Activated naive CD4-positive, alpha-beta T cell treated with anti-CD3 and anti-CD28 coated beads for 36 hours (primary cell): ENCODE measurements at places on chromosomes 16 and 17.
A peak's percentile ranks its signal among the peaks of the same experiment; 100 is the strongest.

GRCh38 chr17:28325211-28325610 is 6.2 kb downstream of the TMEM97 start:
- no peak for DNase-seq

DNA sequence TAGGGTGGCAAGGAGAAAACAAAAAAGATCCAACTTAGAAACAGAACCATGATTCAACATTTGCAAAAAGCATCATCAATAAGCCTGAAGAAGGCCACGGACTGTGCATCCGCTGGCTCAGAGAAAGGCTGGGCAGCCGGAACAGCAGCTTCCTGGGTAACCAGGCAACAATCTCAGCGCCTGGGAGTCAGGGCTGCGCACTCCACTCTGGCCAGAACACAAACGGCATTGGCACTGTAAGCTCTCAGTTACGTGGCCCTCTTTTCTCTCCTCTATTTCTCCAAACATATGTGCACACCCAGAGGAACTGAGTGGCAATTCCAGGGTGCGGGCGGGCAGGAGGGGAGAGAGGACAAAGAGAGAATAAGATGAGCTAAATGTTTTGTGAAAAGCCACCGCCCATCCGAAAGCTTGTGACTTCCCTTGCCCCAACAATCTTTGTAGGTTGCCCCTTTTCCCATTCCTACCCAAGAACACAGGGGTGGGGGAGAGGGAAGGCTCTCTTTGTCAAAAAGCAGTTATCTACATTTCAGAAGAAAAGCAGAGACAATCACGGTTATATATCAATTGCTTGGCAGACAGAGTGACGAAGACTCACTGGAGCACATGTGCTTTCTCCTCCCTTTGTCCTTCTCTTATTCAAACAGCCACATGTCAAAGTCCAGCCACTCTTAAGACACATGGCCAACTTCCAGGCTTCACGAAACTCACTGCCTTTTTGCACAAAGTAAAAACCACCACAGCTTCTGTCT is 6.6 kb upstream of the GHDC start:
- DNase-seq = no peak

DNA sequence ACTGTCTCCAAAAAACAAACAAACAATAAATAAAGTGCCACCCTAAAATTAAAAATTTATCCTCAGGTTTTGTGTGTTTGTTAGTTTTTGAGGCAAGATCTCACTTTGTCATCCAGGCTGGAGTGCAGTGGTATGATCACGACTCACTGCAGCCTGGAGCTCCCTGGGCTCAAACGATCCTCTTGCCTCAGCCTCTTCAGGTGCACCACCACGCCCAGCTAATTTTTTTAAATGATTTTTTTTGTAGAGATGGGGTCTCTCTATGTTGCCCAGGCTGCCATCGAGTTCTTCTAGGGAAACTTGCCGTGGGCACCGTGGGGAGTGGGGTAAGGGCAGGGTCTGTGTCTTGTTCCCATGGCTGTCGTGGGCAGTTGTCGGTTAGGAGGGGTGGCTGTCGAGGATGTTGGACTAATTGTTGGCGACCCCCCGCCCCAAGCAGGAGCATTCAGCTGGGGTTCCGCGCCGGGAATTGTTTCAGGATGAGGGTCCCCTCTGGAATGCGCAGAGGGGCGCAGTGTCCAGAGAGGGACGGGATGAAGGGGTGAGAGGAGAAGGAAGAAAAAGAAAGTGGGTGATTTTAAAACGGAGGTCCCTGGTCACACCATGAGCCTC is 1.1 kb upstream of the RNF213 start:
- DNase-seq = peak; percentile 51

DNA sequence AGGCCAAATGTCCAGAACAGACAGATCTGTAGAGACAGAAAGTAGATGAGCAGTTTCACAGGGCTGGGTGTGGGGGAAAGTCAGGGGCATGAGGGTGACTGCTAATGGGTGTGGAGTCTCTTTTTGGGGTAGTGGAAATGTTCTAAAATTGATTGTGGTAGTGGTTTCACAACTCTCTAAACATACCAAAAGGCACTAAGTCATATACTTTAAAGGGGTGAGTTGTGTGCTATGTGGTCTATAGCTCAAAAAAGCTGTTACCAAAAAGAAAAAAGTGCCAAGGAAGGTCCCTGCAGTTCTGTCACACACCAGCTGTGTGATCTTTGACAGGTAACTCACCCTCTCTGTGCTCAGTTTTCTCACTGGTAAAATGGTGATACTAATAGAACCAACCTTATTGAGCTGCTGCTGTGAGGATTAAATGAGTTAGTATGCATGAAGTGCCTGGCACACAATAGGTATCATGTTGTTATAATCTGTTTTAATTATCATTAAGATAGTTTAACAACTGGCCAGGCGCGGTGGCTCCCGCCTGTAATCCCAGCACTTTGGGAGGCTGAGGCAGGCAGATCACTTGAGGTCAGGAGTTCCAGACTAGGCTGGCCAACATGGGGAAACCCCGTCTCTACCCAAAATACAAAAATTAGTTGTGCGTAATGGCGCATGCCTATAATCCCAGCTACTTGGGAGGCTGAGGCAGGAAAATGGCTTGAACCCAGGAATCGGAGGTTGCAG is 10.3 kb downstream of the ITGAX start:
- no peak for DNase-seq

GRCh38 chr17:55859301-55859795 is 108.5 kb downstream of the PCTP start:
- no peak for DNase-seq

DNA sequence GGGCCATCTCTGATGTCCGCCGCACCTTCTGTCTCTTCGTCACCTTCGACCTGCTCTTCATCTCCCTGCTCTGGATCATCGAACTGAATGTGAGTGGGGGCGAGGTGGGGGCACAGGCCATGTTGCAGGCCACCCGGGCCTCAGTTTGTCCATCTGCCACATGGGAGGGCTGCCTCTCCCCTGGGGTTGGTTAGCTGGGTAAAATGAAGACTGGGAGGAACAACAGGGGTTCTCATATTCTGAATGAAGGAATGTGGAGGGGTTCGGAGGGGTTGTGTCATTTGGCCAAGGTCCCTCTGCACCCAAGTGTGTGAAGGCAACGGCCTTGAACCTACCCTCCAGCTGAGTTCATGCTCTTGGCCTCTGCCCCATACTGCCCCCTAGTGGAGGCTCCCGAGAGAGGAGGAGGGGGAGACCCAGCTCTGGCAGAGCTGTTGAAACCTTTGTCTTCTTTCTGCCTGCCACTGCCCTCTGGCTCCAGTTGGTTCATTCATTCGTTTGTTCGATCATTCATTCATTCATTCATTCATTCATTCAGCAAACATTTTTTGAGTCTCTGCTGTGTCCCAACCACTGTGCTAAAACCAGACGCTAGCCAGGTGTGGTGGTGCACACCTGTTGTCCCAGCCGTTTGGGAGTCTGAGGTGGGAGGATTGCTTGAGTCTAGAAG is 11.4 kb upstream of the TCAP start:
- peak; percentile 92 for DNase-seq

DNA sequence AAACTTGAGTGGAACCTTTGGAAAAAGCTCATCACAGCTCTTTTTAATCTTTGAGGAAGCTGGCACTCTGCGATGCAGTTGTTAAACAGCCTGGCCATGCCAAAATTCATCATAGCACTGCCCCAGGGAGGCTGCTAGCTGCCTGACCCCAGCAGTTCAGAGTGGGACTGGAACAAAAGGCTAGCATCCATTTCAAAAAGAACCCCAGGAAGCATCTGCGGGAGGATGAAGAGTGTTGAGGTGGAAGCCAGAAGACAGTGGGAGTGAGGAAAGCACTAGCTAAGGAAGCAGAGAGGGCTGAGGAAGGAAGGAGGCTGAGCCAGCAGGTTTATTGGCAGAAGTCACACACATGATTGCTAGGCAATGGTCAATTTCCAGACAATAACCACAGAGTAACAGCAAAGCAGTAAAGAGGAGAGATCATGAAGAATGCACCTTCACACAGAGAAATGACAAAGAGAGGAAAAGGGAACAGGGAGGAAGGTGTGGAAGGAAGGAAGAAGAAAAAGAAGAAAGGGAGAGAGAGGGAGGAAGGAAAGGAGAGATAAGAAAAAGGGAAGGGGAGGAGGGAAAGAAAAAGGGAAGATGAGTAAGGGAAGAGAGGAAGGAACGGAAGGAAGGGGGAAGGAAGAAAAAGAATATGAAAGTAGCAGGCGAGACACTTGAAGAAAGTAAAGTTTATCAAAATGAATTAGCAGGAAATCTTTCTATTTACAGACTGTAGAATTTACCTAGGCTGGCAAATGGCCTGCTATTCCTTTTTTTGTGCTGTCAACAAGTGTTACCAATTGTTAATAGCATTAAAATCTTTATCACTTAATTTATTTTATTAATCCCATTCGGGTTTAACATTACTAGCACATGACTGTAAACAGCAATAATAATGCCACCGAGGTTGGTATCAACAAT is 270.0 kb upstream of the PSMD7 start:
- DNase-seq = no peak

GRCh38 chr17:69884356-69884755 is 190.7 kb upstream of the KCNJ16 start:
- no peak for DNase-seq

GRCh38 chr17:57408071-57408811 is 151.9 kb downstream of the MSI2 start:
- DNase-seq = peak; percentile 69

- DNase-seq = no peak
Measured at GRCh38 chr17:4800462-4801196, 1.5 kb downstream of the C17orf114 start.

- DNase-seq = no peak
Measured at GRCh38 chr16:24776501-24777220, 47.2 kb downstream of the TNRC6A start.

DNA sequence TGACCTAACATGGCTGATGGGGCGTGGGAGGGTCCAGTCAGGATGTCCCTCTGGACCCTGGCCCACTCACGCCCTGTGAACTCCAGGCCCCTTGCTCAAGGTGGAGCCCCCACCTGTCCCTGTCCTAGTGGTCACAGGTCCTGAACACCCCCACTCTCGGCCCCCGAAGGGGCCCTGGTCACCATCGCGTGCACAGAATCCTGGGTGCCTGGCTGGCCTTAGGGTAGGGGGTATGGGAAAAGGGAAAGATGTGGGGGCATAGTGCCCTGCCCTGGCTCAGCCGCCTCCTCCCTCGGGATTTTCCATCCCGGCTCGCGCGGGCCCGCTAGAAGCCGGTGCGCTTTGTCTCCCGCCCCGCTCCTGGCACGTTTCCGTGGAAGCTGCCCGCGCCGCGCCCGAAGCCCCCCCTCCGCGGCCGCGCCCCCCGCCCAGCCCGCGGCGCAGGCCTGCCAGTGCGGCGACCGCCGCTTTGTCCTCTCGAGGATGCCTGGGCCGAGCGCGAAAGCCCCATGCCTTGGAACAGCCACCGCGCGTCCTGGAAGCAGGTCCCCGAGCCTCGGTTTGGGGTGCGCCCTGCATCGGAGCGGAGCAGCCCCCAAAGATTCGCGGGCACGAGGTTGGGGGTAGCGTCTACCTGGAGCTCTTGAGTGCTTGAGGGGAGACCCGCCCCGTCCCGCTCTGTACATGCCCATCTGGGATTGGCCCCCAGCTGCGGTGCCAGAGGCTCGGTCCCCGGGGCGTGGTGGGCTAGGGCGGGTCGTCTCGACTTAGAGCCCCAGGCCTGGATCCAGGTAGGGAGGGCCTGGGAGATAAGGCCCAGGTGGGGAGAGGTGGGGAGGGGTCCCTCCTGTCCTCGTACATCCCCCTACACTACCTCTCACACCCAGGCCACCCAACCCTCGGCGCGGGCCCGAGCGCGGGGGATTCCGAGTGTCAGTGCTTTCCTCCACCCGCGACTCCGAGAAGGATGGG is 1.3 kb downstream of the SMPD3 start:
- DNase-seq = no peak

- DNase-seq = no peak
Measured at GRCh38 chr16:19735074-19735867, 17.2 kb downstream of the IQCK start.

GRCh38 chr17:45307290-45308015 is 9.4 kb downstream of the MAP3K14 start:
- DNase-seq = peak; percentile 77

DNA sequence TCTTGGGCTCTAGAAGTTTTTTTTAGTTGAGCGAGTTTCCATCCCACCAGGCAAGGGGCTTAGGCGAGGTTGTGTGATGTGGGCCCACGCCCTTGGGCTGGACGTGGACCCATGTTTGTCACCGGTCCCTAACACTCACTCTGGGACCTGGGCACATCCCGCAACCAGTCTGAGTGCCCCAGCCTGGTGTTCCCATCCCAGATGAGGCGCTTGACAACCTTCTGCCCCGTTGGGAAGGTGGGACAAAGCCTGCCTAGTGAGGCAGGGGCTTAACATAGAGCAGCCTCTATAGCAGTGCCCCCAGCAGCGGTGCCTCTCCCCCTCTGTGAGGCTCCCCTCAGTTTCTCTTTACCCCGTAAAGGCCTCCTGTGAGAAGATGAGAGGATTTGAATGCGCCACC is 22.5 kb downstream of the CMIP start:
- DNase-seq = no peak

DNA sequence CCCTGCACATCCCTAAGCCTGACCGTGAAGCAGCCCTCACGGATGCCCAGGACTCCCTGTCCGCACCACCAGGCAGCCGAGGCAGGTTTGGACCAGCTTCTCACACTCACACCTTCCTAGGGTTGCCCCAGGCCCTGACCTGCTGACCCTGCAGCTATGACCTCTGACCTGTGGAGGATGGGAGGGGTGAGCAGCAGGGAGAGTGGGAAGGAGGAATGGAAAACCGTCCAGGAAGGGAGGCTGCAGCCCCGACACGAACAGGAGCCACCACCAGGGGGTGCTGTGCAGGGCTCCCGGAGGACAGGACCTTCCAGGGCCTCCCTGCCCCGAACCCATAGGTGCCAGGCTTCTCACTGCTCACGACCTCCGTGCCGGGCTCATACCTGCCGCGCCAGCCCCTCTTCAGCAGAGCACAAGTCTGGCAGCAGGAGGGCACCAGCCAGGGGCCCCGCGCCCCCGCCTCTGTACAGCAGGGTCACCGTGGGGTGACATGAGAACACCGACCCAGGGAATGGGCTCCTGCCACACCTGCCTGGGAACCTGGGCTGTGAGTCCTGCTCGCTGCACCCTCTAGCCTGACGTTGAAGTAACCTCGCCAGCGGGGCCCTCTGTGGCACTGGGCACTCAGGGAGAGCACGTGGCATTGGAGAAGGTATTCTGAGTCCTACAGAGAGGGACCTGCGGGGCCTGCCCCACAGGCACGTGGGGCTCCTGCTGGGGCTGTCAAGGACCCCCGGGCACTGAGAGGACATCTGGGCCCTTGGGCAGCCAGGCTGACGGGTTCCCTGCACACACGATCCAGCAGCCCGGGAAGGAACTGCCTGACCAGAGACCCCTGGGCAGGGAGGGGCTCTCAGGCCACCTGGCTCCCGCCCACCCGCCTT is 37.6 kb downstream of the CTU2 start:
- DNase-seq = peak; percentile 80

- DNase-seq = no peak
Measured at GRCh38 chr16:87583453-87584131, 18.7 kb upstream of the JPH3 start.

GRCh38 chr16:85491058-85491771 is 121.9 kb upstream of the GSE1 start:
- DNase-seq = peak; percentile 56

- DNase-seq = no peak
Measured at GRCh38 chr16:85004587-85005205, 6.6 kb downstream of the ZDHHC7 start.
